ENCODE measurements at places on chromosomes 5 and 9. TPM values are rescaled to one million over a fixed set of nuclear protein-coding genes. Genes with fewer than 3 reads are reported as not detected.

GRCh38 chr5:103291606-103292005, 33.0 kb downstream of the MACIR start:
- H3K36me3 ChIP-seq, result no peaks in the 10 kb centered on the region
- H3K4me1 ChIP-seq, result no peaks in the 10 kb centered on the region
- H3K27me3 ChIP-seq, result no peaks in the 10 kb centered on the region

DNA sequence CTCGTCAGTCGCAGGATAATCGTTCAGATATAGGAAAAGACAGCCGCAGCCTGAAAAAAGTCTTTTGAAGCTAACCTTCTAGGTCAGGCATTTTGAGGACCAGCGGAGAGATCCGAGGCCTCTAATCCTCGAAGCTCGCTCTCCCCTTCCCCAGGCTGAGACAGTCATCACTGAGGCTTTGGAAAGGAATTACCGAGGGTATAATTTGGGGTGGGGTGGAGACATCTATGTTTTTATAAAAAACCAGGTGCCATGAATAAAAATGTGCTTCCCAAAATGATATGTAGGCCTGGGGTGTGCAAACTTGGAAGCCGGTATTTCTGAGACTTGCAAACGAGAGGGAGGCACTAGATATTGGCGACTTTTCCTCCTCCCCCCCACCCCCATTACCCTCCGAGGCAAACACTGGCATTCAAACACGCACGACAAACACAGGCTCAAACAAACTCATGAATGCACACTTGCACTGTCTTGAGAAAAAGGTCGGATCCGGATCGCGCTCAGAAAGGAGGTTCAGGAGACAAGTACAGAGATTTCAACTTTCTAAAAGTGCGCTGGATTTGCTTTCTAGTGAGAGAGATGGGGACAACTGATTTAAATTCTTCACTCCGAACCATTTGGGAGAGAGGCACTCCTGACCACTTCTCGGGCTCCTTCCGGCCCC, 935 bp upstream of the MSX2 start:
- DNase-seq, result no peak
- peaks cover 91% of the 10 kb centered on the region for H3K27me3 ChIP-seq
- peaks cover 16% of the 10 kb centered on the region for H3K4me1 ChIP-seq
- H3K4me3 ChIP-seq, result peak overlapping the region; percentile 74
- H3K36me3 ChIP-seq, result no peaks in the 10 kb centered on the region

DNA sequence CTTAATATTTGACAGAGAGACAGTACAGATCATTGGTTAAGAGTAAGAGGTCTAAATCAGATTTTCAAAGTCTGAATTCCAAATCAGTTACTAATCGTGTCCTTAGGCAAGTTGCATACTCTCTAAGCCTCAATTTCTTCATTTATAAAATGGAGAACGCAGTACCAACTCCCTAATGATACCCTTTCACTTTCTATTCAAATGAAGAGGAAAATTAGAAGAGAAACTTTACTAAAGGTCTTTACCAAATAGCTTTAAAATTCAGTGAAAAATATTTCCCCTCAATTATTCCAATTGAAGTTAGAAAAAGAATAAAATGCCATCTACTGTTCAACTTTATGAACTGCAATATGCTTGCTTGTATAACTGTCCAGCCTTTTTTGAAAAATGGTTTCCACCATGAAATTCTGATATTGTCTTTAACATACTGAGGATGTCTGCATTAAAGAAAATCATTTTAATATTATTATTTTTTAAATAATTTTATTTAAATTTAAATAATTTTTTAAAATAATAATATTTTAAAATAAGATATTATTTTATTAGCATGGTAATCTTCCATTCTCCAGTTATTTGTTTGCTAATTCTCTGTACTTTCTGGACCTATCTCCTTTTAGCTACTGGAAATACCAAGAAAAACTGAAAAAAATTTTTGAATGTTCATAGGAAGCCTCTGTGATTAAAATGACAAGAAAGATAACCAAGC, 36.0 kb downstream of the POC5 start:
- H3K36me3 ChIP-seq, result peaks cover 3% of the 10 kb centered on the region
- H3K4me3 ChIP-seq, result no peak overlapping the region
- H3K27me3 ChIP-seq, result no peaks in the 10 kb centered on the region
- no peak overlapping the region for H3K27ac ChIP-seq

Gene GNG10
- 27.5 TPM for total RNA-seq
